Hematopoietic multipotent progenitor cell treated with erythropoietin and hydrocortisone succinate and interleukin-3 and kit ligand, for 17 days (in vitro differentiated cells): ENCODE measurements at places on chromosomes 16 and 17.

GRCh38 chr16:68097088-68097487, 11.9 kb downstream of the NFATC3 start:
- no peak for DNase-seq

DNA sequence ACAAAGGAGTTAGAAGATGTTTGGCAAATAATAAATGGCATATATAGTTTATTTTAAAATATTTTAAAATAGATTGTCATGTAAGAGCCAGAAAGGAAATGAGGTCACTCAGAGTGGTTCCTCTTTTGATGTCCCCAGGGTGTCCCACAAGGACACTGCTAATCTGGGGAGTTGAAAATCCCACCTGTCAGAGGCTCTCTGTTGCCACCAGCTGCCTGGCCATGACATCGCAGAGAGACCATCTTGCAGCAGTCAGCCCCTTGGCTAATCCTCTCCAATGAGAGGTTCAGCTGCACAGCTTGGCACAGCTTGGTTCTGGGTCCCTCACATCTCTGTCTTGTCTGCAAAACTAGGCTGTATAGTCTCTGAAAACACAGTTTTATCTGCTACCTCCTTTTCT, 11.0 kb upstream of the RBFOX1 start:
- no peak for DNase-seq

DNA sequence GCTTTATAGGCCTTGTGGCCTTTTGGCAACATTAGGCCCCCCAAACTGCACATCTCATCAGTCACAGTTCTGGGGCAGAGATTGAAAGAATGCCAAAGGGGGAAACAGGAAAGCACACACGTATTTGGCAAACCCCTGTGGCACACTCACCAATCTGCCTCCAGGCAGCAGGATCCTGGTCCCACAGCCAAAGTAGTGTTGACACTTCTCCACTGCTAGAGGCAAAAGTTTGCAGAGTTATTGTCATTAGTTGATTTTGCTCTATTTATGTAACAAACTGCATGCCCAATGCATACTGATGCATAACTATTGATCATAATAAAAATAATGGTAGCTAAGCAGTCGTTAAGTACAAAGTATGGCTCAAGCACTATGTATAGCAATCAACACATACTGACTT, 45.1 kb downstream of the CCT6B start:
- no peak for DNase-seq

GRCh38 chr17:43841282-43841681, 5.7 kb upstream of the CD300LG start:
- no peak for DNase-seq
